ENCODE measurements at places on chromosomes 16 and 17.

DNA sequence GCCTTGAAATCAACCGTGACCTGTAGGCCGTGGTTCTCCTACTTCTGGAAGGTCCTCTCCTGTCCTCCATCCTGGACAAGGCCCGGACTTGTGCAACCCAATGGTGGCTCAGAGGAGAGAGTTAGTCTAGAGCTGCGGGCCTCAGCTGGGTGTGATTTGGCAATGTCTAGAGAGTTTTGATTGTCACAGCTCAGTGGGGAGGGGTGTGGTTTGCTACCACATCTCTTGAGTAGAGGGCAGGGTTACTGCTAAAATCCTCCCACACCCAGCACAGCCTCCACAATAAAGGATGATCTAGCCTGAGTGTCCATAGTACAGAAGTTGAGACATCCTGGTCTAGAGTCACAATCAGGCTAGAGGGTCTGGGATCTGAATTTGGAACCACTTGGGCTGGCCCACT lies 40.3 kb downstream of the MYH13 start:
- DNase-seq = no peak

- DNase-seq = no peak
Observed at GRCh38 chr16:89355686-89356085, 134.7 kb downstream of the ANKRD11 start.

DNA sequence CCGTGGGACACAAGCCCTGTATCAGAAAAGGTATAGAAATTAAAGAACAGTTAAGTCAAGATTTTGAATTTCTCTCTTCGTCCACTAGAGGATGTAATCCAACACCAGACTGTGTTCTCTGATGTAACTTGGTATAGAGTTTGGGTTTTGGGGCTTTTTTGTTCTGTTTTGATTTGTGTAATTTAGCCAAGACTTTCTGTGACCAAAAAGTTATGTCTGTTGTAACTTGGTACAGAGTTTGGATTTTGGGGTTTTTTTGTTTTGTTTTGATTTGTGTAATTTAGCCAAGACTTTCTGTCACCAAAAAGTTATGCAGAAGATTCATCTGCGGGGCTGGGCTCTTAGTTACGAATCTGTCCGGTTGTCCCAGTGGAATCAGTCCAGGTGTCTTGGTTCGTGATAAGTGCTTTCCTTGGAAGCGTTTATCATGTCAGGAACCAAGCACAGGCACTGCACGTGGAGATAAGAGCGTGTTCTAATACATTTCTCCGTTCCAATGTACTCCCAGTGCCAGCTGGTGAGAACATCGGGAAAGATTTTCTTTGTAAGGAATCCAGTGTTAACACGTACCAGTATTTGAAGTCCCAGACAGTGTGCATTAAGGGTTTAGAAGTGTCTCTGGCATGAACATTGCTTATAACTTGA lies 44.1 kb upstream of the SEC14L1 start:
- no peak for DNase-seq

DNA sequence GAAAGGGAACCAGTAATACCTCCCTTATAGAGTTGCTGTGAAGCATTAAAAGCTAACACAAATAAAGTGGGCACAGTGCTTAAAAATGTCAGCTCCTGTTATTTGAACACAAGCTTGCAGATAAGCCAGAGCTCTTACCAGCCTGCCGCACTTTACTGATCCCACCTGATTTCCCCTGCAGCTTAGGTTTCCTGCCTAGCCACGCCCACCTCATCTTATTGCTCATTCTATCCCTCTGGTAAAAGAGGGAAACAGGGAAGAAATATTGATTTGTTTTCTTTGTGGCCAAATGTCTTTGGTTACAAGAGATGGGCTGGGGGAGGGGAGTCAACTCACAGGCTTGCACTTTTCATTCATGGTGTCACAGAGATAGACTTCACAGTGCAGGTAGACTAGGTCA lies 9.6 kb upstream of the GP2 start:
- no peak for DNase-seq

GRCh38 chr17:7862692-7863437 lies 5.1 kb downstream of the CYB5D1 start:
- DNase-seq = peak; percentile 70

- DNase-seq = no peak
Observed at GRCh38 chr16:71834291-71834690, 11.5 kb upstream of the ATXN1L start.

- DNase-seq = peak; percentile 44
Observed at GRCh38 chr17:69523244-69523861, 108.9 kb downstream of the MAP2K6 start.

DNA sequence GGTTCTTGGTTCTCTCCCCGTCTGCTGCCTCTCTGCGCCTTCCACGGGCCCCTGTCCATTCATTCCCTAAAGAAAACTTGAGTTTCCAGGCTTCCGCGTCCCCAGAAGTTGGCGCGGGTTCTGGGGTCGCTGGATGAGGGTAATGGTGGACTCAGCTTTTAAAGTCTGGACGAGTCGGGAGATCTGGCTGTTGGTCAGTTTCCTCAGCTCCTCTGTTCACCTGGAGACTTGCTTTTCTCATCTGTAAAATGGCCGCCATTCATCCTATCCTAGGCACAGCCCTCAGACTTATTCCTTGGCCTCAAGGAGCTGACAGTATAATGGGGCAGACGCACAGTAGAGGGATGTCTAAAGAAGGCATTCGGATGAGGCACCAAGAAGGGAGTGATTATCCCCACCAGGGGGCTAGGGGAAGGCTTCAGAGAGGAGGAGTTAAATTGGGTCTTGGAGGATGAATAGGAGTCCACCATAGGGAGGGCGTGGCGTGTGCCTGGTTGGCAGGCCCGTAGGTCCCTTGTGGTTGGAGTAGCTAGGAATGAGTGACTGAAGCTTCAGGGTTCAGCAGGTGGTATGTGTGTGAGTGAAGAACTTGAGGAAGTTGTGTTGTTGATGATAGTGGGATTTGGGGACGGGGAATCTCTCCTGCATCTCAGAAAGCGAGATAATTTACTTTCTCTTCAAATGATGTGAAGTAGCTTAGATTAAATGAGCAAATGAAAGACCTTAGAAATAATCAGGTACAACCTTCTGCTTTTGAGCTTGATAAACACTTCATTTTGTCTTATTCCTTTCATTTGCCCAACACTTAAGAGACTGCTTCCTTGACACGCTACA lies 652 bp downstream of the VPS35L start:
- DNase-seq = peak; percentile 58

GRCh38 chr17:75617218-75617617 lies 16.0 kb upstream of the SMIM5 start:
- no peak for DNase-seq

GRCh38 chr17:68441070-68441770 lies 16.1 kb downstream of the WIPI1 start:
- no peak for DNase-seq

- no peak for DNase-seq
Observed at GRCh38 chr17:77958716-77959125, 218 bp downstream of the TNRC6C start.

- DNase-seq = no peak
Observed at GRCh38 chr16:53561101-53561888, 58.3 kb upstream of the AKTIP start.

DNA sequence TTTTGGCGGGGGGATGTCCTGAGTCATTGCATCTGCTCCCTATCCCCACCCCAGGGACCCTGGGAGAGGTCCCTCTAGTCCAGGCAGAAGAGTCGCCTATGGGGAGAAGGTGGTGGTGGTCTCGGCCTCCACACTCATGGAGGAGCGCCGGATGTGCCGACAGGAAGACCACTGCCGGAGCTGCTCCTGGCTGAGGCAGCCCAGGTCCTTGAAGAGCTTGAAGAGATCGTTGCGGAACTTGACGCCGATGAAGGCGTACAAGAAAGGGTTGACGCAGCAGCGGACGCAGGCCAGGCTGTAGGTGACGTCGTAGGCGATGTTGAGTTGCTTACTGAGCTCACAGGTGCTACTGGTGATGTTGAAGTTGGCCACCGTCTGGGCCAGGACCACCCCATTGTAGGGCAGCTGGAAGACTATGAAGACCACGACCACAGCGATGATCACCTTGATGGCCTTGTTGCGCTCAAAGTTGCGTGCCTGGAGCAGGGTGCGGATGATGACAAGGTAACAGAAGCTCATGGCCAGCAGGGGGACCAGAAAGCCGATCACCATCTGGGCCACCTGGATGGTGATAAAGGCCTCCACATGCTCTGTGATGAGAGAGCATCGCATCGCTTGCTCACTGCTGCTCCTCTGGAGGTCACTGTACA lies 10.5 kb downstream of the CCR7 start:
- DNase-seq = peak; percentile 37

DNA sequence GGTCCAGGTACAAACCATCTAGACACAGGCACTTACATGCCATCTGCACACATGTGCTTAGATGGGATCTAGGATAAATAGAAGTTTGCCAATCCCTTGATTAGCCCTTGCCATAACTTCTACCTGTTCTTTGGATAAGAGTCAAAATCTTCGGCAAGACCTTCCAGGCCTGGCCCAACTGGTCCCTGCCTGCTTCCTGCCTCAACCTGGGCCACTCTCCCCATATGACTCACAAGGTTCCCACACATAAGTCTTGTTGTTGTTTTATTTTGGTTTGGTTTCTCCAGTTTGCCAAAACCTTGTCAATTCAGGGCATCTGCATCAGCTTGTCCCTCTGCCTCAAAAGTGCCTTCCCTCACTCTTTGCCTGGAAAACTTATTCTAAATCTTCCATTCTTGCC lies 95.3 kb upstream of the XYLT1 start:
- no peak for DNase-seq

- DNase-seq = no peak
Observed at GRCh38 chr16:83789642-83790401, 18.0 kb upstream of the HSBP1 start.

DNA sequence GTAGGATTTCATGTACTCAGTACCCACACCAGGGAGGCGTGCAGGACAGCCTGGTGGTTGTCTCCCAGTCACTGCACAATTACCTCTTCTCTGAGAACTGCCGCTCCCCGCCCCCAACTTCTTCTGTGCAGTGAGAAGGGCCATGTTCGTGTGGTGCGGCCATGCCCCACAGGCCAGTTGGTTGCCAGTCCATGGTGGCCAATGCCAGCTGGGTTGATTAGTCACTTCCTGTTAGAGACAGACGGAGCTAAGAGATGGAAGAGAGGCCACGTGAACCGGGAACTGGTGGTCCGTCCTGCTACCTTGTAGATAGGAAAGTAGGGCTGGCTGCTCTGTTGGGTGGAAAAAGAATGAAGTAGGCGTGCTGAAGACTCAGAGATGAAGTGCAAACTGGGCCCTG lies 206.5 kb downstream of the ABCC12 start:
- DNase-seq = no peak

- no peak for DNase-seq
Observed at GRCh38 chr17:47707056-47707804, 13.3 kb downstream of the TBKBP1 start.

GRCh38 chr16:80803339-80804055 lies 901 bp downstream of the CDYL2 start:
- DNase-seq = peak; percentile 68

Data from activated CD8-positive, alpha-beta memory T cell treated with anti-CD3 and anti-CD28 coated beads, Interleukin-2, amount 10 ng/mL, durations not matched to agents 7 days and 5 days (primary cell).